ENCODE measurements at places on chromosomes 7 and 10.

- no peak for DNase-seq
These were observed 15.2 kb upstream of the ZNF25 start for GRCh38 chr10:37991655-37992054.

- no peak for DNase-seq
These were observed 240.1 kb upstream of the ADARB2 start for GRCh38 chr10:1977461-1977860.

GRCh38 chr7:132138817-132139216 lies 437.5 kb downstream of the PLXNA4 start:
- DNase-seq, result no peak

- no peak for DNase-seq
These were observed 299.2 kb downstream of the IPMK start for GRCh38 chr10:57968328-57969016.

DNA sequence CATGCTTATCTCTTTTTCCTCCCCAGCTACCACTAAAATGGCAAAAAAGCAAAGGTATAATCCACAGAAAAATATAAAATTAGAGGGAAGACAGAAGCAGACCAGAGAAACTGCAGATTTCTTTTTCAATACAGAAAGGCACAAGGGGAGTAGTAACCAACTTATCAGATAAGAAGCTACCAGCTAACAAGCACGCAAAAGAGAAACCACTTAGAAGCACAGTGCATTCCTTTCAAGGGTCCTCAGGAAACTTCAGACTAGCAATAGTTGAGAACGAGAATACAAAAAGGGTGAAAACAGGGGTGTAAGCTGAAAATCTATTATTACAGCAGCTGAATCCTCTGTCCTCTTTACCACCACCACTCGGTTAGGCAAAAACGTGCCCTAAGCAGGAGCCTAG lies 9.9 kb upstream of the OR2A5 start:
- DNase-seq, result no peak

- no peak for DNase-seq
These were observed 30.3 kb upstream of the CCSER2 start for GRCh38 chr10:84298057-84298456.

GRCh38 chr10:70774810-70775678 lies 10.1 kb downstream of the TBATA start:
- DNase-seq, result no peak
